Kasumi-1 (cell line): ENCODE measurements at places on chromosomes 2 and 18.
A peak's percentile ranks its signal among the peaks of the same experiment; 100 is the strongest.

GRCh38 chr18:47163241-47163640, 12.9 kb downstream of the IER3IP1 start:
- no peak for DNase-seq

DNA sequence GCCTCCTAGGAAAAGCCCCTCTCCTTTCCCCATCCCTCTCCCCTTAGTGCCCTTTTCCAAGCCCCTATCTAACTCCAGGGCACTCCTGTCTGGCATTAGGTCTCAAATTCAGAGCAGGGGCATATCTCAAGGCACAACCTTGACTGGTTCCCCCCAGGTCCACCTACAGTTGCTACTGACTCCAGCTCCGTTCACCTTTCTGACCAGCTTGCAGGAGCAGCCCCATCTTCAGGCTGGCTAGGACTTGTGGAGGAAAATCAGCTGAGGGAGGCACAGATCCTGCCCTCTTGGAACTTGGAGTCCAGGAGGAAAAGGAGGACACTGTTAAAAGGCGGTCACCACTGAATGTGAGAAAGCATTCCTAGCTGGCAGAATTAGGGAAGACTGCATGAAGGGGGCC, 152.4 kb downstream of the ZFP36L2 start:
- DNase-seq: no peak

GRCh38 chr2:121178730-121179129, 106.3 kb downstream of the TFCP2L1 start:
- DNase-seq: no peak

DNA sequence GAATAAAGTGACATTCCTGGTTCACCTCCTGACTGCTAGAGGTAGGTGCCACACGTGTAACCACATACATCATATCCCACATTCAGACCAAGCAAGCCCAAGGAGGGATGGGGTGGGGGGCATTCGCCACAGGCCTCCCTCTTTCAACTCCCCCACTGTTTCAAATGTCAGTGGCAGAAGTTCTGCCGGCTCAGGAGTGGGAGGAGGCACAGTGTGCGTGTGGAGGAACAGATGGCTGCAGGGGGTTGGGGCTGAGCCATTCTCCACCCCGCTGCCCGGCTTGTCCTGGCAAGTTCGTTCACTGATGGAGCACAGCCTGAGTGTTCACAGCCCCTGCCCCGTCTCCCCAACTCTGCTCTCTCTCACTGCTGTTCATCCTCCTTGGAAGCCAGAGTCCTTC, 75.4 kb upstream of the TANC1 start:
- no peak for DNase-seq

- no peak for DNase-seq
These were observed 164.1 kb downstream of the GREB1L start for GRCh38 chr18:21406116-21406515.

GRCh38 chr18:56003720-56004088, 415.7 kb upstream of the TCF4 start:
- no peak for DNase-seq

DNA sequence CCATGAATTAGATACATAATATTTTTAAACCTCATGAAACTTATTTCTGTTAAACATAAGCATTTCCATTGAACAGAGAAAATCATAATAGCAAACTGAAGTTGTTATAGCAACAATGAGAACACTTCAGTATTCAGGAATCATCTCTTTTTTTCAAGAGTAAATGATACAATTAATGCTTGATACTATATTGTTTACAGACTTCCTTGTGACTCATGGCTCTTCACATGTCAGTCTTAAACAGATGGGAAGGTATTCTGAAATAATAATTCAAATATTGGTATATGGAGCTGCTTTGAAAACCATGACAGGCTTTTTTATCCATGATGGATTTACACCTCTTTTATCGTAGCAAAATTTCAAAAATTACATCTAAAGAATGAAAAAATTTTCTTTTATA, 226.5 kb upstream of the RBMS1 start:
- DNase-seq: no peak

GRCh38 chr18:54444319-54444914, 86.7 kb downstream of the C18orf54 start:
- peak; percentile 70 for DNase-seq

- no peak for DNase-seq
These were observed 237.5 kb downstream of the EPHA4 start for GRCh38 chr2:221334481-221335218.

- no peak for DNase-seq
These were observed 102.5 kb downstream of the FIGN start for GRCh38 chr2:163633291-163633690.

GRCh38 chr2:168583710-168584521, 127.8 kb downstream of the CERS6 start:
- DNase-seq: no peak

GRCh38 chr2:3761272-3761671, 57.9 kb downstream of the DCDC2C start:
- DNase-seq: no peak
